Foreskin keratinocyte (primary cell): ENCODE measurements at places on chromosomes 3 and 15.

GRCh38 chr3:52221141-52221562 lies 4.3 kb downstream of the TLR9 start:
- no peak for DNase-seq

- DNase-seq: no peak
These were observed 585 bp downstream of the CSK start for GRCh38 chr15:74782259-74783071.

GRCh38 chr3:21750831-21751391 lies at the start of gene ZNF385D:
TSS of gene ZNF385D (minus strand) at chr3:21751210. CDS start at chr3:21750916, 294 bp downstream.
- peak; percentile 60 for DNase-seq

- no peak for DNase-seq
These were observed 12.9 kb downstream of the ZIC4 start for GRCh38 chr3:147393261-147393942.

GRCh38 chr15:67107014-67107812 lies 41.8 kb downstream of the SMAD3 start:
- DNase-seq: peak; percentile 98

- DNase-seq: no peak
These were observed 2.4 kb downstream of the KLF15 start for GRCh38 chr3:126354776-126355175.

DNA sequence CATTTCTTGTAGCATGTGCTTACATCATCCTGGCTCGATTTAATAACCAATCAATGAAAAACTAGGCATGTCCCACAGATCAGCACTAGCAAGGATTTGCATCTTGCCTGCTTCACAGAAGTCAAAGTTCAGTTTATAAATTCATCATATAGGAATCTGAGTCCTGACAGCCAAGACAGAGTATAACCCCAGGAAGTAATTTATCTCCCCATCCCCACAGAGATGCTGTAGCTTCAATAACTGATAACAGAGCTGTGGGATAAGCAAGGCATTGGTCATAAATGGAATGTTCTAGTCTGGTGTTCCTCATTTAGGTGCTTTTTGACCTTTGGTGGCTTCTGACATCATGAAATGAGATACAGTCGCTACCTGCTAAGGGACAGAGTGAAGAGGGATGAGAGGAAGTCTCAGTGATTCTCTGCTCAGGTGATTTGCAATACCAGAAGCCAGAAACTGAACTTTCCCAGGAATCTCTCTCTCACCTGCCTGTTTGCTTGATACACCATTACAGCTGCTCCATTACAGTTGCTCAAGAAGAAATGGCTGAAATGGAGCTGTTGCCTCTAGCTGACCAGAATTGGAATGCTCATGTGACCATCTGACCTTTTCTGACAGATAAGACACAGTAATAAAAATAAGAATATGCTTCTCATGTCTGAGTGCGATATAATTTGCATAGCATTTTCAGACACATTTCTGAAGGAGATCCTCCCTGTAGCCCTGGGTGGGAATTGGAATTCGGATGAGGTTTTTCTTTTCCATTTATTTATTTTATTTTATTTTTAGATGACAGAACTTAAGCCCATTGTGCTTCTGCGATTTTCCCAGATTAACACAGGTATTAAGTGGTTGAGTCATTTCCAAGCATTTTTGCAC lies 217.1 kb upstream of the KCNMB2 start:
- no peak for DNase-seq

DNA sequence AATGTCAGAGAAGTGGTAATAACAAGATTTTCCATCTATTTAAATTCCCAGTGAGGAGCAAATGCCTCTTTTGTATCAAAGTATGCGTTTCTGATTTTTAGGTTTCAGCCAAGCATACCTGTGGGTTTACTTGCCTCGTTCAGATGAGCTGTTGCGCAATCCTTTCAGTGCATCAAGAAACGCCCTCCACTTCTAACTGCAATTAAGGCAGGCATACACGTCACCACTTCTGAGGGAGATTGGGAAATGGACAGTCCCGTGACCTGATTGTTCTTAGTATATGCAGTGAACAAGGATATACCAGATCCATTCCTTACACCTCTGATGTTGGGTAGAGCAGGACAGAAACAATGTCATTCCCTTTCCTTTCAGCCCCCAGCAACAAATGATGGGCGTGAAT lies 219.0 kb downstream of the ITPR1 start:
- peak; percentile 97 for DNase-seq

DNA sequence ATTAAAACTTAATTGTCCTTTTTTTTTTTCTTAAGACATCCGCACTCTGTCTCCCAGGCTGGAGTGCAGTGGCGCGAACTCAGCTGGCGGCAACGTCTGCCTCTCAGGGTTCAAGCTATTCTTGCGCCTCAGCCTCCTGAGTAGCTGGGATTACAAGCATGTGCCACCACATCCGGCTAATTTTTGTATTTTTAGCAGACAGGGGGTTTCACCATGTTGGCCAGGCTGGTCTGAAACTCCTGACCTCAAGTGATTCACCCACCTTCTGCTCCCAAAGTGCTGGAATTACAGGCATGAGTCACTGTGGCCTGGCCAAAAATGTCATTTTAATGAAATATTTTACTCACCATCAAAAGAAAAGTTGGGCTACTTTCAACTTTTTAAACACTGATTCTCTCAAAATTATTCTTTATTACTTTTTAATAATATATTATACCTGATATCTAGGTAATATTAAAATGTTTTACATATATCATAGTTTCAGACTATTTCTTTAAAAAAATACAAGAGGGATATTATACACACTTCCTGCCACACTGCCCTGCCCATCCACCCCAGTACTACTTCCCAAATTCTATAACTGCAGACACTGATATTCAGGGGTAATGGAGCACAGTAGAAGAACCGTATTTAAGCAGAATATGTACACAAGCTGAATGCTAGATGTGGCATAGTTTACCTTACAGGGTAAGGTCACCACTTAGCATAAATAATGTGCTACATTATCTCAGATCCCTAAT lies 723.9 kb upstream of the ZNF385D start:
- no peak for DNase-seq

- peak; percentile 4 for DNase-seq
These were observed 144.2 kb downstream of the IL1RAP start for GRCh38 chr3:190658106-190658505.

DNA sequence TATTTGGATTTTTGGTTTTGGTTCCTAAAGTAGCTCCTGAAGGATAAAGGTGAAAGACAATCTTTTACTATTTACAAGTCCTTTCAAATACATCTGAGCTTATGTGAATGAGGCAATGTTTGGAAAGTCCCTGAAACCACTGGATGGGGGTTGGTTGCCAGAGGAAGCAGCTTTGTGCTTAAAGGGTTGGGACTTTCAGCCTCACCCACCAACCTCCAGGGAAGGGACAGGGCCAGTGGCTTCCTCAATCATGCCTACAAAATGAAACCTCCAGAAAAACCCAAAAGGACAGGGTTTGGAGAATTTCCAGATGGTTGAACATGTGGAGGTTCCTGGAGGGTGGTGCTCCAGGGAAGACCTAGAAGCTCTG lies 20.9 kb upstream of the ABHD17C start:
- DNase-seq: no peak

DNA sequence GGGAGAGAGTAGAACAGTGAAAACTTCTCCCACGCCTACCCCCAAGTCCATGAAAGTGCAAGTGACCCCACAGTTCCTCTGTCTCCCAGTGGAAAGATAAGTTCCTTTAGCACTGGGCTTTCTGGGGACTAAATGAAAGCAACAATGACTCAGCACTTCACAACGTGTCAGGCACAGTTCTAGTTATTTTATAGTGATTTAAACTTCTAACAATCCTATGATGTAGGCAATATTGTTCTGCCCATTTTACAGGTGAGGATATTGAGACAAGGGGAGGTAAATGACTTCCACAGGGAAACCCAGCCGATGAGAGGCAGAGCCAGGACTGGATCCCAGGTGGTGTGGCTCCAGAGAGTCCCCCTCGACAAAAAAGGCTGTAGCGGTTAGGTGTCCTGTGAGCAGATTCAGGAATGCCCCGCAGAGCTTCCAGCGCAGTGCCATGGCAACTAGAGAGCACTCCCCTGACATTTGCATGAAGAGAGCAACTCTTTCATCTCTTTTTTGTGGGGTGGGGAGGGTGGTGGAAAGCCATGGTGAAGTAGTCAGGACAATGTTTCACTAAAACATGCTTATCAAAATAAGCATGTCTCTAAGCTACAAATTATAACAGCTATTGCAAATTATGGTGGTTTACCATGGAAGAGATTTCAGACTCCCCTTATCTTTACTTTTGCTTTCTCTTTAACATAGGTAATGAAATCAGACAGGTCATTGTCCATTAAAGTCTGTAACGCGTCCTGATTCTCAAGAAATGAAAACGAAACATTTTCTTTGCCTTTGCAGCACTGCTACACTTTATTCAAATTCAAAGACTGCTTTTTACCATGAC lies 62.1 kb downstream of the NR2F2 start:
- DNase-seq: no peak

- peak; percentile 15 for DNase-seq
These were observed 19.6 kb upstream of the NSMCE3 start for GRCh38 chr15:29289173-29289572.

DNA sequence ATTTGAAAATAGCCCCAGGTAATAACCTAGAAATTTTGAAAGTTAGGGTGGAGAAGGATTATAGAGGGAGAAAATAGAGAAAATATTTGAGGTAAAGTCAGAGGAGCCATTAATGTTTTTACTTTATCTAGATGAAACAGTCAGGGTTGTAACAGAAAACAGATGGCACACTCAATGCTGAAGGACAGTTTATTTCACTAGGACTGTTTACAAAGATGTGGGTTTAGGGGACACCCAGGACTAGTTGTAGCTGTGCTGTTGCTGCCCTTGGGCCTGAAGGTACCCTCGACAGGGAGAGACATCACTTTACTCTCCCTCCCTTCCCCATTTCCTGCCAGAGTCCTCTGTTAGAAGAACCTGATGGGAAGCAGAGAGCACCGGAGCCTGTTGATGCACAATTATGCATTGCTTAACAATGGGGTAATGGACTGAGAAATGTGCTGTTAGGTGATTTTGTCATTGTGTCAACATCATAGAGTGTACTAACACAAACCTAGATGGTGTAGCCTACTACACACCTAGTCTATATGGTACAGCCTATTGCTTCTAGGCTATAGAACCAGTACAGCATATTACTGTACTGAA lies 103.8 kb downstream of the GALK2 start:
- DNase-seq: no peak

DNA sequence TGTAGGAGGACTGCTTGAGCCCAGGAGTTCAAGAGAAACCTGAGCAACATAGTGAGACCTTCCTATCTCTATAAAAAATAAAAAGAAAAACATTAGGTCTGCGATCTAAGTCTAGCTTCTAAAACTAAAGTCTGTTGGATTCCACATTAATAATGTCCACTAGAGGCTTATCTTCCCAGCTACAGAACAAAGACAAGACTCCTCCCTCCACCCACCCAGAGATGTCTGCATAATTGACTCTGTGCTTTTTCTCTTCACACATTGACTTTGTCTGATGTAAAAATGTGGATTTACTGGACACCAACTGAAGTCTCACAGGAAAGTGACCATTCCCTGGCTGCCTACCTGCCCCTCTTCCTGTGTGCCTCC lies 91.8 kb downstream of the ATP10A start:
- no peak for DNase-seq

- DNase-seq: no peak
These were observed 10.9 kb upstream of the BCL2A1 start for GRCh38 chr15:79981831-79982455.

GRCh38 chr3:1883534-1883933 lies 215.1 kb upstream of the CNTN4 start:
- DNase-seq: no peak

DNA sequence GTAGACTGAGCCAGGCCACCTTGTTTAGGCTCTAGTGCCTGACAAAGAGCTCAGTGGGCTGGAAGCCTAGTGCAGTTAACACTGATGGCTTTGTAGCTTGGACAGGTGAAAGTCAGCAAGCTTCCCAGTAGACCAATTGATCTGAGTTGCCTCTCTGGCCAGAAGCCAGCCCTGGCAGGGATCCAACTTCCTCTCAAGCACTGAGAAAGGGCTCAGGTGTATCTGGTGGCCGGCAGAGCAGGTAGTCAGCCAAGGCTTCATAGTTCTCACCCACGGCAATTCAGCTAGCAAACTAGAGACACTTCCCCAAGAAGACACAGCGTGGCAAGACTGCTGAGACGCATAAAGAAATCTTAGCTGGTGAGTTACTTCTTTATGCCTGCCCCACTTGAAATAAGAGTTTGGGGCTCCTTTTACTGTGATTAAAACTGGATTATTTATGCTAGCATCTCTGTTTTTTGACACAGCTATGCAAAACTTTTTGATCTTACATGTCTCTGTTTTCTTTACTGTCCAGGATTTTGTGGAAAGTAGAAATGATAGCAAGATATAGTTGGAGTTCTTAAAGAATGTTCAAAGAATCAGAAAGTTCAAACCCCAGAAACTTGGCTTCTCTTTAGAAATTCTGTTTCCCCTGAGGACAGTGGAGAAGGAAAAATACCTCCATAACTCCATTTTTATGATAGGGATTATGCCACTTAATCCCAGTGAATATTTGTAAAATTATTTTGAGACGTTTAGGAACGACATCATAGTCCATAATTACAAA lies 8.4 kb upstream of the CA12 start:
- DNase-seq: no peak

DNA sequence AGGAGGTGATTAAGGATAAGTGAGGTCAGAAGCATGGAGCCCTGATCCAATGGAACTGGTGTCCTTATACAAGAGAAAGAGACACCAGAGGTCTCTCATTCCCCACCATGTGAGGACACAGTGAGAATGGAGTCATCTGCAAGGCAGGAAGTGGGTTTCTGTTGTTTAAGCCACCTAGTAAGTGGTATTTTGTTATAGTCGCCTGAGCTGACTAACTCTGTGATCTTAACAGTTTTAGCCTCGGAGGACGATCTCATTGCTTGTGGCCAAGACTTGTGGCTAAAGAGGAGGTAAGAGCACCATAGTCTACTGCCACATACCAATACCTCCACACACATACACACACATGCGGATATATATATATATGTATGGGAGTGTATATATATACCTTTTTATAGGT lies 73.8 kb downstream of the MCTP2 start:
- no peak for DNase-seq

- DNase-seq: no peak
These were observed 103.7 kb downstream of the EFL1 start for GRCh38 chr15:82158811-82159210.

DNA sequence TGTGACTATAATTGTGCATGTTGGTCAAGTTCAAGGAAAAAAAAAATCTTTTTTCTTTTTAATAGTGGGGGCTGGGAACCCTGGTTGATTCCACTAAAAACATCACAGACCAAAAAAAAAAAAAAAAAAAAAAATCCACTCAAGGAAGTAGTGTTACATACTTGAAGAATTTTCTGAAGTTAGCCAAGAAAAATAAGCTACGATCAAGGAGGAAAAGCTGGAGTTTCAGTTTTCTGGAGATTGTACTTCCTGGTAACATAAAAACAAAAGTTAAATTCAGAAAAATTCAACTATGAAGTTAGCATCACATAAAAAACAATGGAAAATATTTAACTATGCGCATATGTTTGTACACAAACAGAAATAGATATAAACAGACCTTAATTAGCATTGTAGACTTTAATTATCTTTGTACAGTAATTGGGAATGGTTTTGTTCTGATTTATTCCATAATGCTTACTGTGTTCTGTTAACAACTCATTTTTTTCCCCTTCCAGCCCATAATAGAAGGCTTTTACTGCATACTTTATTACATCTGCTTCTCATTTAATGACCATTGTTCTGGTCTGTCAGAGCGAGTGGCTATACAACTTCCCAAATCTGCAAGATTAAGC lies 194.3 kb downstream of the RORA start:
- DNase-seq: no peak

- no peak for DNase-seq
These were observed 2.0 kb downstream of the KLF15 start for GRCh38 chr3:126355251-126355650.

- no peak for DNase-seq
These were observed 228.5 kb downstream of the CHL1 start for GRCh38 chr3:425079-425478.

- no peak for DNase-seq
These were observed 350.4 kb downstream of the CLSTN2 start for GRCh38 chr3:140285380-140285779.
